NAMALWA (cell line): ENCODE measurements at places on chromosomes 16 and 17.
A peak's percentile ranks its signal among the peaks of the same experiment; 100 is the strongest.

- no peak for DNase-seq
Measured at GRCh38 chr16:86854058-86854621, 275.8 kb downstream of the FOXL1 start.

DNA sequence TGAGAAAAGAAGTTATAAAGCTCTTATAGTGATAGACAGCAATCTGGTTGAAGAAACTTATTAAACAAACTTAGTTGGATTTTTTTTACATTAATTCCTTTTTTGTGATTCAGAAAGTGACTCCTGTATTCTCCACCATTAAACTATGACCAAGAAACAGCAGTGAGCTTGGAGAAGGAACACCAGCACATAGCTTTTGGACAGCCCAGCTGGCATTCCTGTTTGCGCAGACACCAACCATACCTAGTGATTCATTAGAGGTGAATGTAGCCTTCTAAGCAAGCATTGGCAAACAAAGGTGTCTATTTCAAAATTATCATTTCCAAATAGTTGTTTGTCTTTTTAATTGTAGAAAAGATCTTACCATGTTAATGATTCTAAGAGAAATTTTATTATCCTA is 94.4 kb downstream of the STXBP4 start:
- no peak for DNase-seq

GRCh38 chr16:85399583-85400284 is 213.4 kb upstream of the GSE1 start:
- no peak for DNase-seq

- peak; percentile 61 for DNase-seq
Measured at GRCh38 chr16:85675251-85675874, 13.4 kb downstream of the GINS2 start.

- DNase-seq: no peak
Measured at GRCh38 chr17:44722254-44722653, 13.8 kb downstream of the DBF4B start.

DNA sequence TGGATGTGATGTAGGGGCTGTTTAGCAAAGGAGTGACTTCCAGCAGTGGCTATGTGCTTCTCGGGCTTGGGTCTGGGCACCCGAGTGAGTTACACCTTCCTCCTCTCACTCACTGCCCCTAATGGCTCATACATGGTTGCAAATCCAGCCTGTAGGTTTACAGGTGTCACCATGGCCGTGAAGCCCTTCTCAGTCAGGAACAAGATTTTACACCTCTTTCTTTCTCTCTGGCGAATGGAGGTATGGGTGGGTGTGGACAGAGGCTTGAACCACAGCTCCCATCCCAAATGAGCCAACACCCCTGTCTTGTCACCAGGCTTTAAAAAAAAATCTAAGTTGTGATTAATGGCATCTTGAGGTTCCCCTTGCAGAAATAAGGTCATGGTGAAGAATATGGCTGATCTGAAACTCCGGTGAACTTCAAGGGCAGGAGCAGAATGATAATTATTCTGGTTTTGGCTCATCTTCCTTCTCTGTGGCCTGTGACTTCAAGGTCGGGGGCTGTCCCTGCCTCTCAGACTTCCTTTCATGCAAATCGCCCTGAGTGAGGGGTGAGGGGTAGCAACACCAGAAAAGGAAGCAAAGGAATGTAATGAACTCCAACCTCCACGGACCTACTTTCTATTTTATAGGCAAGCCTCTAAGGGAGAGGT is 331.2 kb downstream of the MAF start:
- no peak for DNase-seq

GRCh38 chr16:84095466-84095865 is 21.3 kb downstream of the MBTPS1 start:
- DNase-seq: no peak

GRCh38 chr16:27383556-27384243 is 18.3 kb upstream of the IL21R start:
- DNase-seq: no peak

DNA sequence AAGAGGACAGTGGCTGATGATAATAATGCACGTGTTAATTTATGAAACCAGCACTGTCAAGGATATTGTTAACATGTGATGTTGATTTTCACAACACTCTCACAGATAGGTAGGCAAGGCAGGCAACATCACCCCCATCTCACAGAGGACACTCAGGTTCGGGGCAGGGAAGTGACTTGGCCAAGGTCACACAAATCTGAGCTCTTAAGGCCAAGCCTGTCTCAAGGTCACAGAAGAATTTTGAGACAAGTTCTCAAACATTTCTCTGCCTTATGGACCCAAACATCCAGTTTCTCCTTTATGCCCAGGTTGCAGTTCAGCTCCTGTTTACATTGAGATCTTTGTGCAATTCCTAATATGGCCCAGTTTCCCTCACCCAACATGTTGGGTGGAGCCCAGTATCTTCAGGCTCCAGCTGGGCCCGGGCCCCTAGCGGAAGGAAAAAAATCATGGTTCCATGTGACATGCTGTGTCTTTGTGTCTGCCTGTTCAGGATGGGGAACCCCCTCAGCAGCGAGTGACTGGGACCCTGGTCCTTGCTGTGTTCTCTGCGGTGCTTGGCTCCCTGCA is 1.3 kb downstream of the SLC2A4 start:
- DNase-seq: peak; percentile 35

DNA sequence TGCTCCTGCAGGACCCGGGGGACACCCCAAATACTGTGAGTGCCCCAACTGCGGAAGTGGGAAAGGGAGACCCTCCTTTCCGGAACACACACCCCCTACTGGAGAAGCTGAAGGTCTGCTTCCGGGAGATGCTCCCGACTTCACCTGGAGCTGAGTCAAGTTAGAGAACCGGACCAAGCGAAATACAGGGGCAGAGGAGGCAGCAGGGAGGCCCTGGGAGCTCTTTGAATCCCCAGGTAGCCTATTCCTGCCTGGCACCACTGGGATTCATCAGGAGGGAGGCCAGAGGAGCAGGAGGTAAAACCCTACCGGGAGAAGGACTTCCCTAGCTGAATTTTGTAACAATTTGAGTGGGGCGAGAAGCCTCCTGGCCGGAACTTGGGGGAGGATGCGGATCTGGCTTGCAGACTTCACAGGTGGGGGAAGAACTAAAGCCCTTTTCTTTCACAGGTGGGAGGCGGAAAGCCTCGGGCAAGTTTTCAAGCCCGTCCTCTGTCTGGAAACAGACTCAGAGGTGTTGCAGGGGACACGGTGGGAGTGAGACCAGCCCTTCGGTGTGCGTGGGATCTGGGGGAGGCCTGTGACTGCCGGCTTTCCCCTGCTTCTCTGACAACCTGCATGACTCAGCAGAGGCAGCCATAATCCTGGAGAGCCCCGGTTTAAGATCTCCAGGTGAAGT is 22.4 kb upstream of the TEKT1 start:
- no peak for DNase-seq

DNA sequence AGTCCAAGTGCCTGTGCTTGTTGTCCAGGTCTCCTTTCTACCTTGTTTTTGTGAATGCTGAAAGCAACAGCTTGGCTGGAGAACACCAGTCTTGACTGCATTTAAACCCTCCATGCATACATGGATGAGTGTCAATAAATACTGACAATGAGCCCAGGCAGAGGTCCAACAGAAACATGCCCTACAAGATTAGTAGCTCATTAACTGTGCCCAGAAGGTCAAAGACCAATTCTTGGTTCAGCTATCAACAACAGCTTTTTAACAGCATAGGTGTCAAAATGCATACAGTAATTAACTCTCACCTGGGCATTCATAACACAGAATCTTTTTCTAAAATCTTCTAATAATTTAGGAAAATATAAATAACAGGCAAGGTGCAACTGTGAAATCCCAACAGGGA is 63.2 kb downstream of the N4BP1 start:
- DNase-seq: no peak

GRCh38 chr17:48528936-48529682 is 1.7 kb downstream of the HOXB1 start:
- no peak for DNase-seq

- DNase-seq: no peak
Measured at GRCh38 chr16:56321571-56321970, 103.8 kb downstream of the AMFR start.

DNA sequence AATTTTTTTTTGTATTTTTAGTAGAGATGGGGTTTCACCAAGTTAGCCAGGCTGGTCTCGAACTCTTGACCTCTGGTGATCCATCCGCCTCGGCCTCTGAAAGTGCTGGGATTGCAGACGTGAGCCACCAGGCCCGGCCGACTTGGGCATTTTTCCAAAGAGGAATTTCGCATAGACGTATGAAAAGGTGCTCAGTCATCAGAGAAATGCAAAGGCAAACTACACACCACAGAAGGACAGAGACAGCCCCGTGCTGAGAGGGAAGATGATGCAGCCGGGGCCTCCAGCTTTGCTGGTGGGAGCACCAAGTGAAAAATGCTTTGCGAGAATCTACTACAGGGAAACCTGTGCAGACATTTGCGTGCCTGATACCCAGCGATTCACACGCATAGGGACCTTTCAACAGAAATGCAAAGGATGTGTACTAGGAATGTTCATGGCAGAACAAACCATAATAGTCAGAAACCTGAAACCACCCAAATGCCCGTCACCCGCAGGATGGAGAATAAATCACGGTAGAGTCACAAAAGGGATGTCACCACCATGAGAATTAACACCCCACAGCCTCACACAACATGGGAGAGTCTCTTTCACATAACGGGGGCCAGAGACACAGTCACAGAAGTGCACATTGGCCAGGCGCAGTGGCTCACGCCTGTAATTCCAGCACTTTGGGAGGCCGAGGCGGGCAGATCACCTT is 5.2 kb downstream of the RAB40B start:
- no peak for DNase-seq

GRCh38 chr16:1958715-1959268 is 546 bp upstream of the NDUFB10 start:
- no peak for DNase-seq

- DNase-seq: no peak
Measured at GRCh38 chr17:1413281-1413791, 13.3 kb upstream of the YWHAE start.

- DNase-seq: no peak
Measured at GRCh38 chr17:41863074-41863848, 2.0 kb downstream of the KLHL11 start.

DNA sequence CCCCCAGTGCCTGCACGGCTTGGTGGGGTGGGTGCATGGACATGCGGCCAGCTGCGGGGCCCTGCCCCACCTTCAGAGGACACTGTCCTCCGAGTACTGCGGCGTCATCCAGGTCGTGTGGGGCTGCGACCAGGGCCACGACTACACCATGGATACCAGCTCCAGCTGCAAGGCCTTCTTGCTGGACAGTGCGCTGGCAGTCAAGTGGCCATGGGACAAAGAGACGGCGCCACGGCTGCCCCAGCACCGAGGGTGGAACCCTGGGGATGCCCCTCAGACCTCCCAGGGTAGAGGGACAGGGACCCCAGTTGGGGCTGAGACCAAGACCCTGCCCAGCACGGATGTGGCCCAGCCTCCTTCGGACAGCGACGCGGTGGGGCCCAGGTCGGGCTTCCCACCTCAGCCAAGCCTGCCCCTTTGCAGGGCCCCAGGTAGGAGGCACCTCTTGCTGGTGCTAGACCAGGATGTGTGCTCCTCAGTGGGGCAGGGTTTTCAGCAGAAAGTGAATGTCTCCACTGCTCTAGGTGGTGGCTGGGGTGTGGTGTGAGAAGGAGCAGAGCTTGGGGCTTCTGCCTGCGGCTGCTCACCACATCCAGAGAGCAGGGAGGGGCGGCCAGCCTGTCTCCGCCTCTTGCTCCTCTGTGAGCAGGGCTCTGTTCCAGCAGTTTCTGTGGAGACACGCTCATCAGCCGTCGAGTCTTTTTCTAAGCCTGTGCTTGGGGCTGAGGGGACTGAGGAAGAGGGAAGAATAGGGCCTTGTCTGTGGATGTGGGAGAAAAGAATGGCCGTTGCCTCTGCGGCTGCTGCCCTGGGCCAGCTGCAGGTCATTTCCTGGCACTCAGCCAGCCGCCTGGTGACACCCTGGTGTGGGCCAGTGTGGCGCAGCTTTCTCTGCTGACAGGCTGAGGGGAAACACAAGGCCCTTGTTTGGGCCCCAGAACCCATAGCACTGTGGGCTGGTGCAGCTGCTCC is 2.2 kb downstream of the ZNF276 start:
- DNase-seq: no peak

DNA sequence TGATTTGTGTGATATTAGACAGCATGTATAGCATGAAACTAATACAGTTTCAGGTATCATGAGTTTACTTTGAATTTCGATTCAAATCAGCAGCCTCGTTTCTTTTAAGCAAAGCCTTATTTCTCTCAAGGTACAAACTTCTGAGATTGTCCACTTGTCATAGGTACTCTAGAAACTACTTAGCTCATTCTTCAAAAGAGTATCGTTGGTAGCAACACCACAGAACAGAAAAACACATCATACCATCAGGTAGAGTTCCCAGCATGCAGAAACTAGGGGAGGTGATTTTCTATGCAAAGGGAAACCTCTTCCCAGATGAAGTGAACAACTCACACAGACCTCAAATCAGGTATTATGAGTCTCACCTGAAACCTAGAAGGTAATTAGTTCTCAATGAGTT is 237.0 kb upstream of the SOX9 start:
- DNase-seq: no peak

GRCh38 chr17:47708312-47708863 is 14.4 kb downstream of the TBKBP1 start:
- DNase-seq: no peak

DNA sequence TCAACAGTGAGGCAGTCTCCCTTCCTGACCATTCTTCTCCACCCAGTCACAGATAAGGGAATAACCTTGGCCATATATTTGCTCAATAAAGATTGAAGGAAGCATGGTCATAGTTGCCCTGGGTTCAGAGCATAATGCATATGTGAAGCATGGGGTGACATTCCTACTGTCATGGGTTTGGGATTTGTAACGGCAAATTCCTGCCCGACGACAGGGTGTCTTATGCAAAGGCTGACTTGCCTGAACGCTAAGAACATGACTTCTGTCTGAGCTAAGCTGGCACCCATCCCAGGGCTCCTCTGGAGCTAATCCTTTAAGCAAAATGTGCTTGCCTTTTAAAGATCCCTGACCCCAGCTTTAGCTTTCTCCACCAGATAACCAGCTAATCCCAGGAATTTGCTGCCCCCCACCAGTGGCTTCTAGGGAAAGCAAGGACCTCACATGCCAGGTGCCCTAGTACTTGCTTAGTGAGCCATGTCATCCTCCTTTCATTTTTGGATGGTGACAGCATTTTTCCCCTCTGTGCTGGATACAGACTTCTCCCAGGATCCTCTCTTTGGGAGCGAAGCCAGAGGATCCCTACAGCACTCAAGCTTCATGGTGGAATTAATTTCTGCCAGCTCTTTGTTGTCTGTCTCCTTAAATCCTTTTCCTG is 11.7 kb downstream of the SLC7A6OS start:
- no peak for DNase-seq

- no peak for DNase-seq
Measured at GRCh38 chr16:54540525-54541180, 254.1 kb upstream of the IRX3 start.
